HuH-7 (cell line): ENCODE measurements at places on chromosomes 2 and 18.

GRCh38 chr2:11123856-11124759 is 31.2 kb upstream of the SLC66A3 start:
- DNase-seq = peak; percentile 77

GRCh38 chr2:229870903-229871656 is 50.7 kb downstream of the TRIP12 start:
- no peak for DNase-seq

DNA sequence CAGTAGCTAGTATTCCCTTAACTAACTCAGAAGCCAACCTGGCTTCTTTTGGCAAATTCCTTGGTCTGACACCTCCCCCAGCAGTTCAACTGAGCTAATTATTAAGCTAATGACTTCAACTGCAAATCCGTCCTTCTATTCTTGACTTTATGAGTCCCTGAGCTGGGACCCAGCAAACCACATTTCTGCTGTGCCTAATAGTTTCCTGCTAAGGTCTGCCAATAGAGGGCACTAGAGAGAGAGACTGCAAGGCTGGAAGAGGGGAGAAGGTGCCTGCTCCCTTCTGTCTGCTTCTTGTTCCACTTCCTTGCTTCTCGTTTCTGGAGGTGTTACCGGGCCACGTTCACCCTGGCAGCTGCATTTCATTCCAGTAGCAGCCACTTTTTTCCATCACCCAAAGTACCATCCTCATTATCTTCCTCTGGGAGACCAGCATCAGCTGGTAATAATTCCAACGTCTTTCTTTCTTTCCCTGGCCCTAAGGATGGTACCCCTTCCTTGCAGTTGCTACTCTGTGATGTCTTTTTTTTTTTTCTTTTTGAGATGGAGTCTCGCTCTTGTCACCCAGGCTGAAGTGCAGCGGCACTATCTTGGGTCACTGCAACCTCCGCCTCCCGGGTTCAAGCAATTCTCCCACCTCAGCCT is 352.0 kb downstream of the TNS1 start:
- DNase-seq = peak; percentile 54

DNA sequence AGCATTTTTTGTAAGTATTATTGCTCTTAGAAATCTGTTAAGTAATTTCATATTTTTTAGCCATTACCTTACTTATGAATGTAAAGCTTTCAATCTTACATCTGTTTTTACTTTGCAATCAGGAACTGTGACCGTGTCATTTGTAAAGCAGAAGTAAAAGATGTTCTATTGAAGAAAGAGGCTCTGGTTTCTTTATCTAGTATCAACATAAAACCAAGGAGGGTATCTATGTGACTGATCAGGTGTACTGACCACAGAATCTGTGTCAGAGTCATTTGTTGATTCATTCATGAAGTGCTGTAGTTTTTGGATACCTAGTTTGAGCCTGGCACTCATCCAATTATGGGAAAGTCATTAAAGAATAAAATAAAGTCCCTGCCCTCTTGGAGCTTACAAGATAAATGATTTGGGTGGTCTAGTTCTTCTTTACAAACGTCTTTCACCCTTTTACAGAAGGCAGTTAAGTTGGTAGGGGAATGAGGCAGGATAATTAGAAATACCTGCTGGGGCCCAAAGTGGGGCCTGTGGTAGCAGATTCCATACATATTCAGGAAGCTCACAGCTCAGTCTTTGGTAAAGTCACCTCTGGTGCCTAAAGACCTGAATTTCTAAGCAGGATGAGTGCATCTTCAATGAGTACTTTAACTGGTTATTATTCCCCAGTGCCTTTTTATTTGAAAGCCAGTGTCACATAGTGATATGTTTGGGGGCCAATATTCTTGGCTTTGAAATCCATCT is 260.6 kb upstream of the NT5C1B start:
- DNase-seq = no peak

DNA sequence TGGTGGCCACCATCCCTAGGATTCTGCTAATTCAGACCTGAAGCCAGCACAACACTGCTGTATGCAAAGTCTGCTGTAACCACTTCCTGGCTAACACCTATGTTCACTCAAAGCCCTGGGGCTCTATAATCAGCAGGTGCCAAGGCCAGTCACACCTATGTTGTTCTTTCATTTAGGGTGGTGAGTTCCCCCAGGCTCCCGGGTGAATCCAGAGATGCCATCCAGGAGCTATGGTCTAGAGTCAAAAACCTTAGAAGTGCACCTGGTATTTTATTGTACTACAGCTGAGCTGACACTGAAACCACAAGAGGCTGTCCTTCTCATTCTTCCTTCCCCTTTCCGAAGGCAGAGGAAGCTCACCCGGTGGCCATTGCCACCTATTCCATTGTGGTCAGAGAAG is 46.2 kb upstream of the CCDC141 start:
- DNase-seq = no peak

DNA sequence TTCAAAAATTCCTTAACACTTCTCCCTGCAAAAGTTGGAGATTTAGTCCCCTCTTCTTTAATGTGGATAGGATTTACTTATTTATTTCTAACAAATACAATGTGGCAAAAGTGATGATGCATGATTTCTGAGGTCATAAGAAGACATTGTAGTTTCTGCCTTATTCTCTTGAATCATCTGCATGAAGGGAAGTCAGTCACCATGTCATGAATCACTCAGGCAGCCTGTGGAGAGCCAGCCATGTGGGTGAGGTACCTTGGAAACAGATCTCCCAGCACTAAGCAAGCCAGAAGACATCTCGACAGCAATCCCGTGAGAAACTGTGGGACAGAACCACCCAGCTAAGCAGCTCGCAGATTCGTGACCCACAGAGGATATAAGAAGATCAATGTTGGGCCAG is 2.7 kb upstream of the ZC3H8 start:
- DNase-seq = no peak

GRCh38 chr18:26956863-26957262 is 91.4 kb upstream of the AQP4 start:
- no peak for DNase-seq

- DNase-seq = no peak
These were observed 2.2 kb downstream of the ST3GAL5 start for GRCh38 chr2:85886590-85886989.

DNA sequence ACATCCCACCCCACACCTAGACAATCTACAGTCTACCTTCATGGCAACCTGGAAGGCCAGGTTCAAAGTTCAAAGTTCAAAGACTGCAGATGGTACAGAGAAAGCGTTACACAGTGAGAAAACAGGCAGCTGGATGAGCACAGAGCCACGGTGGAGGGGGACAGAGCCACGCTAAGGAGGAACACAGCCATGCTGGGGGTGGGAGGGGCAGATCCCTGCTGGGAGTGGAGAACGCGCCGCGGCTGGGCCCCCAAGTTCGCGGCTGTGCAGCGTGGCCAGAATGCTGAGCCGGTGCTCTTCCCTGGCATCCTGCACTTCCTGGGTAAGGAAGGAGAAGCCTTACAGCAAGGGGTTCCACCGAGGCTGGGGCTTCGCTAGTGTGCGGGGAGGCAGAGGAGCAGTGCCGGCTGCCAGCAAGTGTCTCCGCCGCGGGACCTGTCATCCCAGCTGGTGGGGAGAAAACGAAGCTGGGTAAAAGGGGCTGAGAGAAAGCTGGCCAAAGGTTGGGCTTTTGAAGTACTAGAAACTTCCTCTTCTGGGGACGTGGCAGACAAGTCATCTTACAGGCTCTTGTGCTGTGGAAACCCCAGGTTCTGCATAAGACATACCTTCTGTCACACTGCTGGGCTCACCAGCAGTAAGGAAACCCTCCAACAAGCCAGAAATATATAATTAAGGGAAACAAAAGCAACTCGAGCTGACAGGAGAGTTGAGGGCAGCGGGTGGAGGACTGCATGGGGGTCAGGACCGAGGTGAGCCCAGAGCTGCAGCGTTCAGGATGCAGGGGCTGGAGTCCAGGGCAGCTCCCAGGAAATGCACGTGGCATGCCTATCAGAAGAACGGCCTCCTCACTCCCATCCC is 115.5 kb downstream of the HDAC4 start:
- DNase-seq = peak; percentile 57

DNA sequence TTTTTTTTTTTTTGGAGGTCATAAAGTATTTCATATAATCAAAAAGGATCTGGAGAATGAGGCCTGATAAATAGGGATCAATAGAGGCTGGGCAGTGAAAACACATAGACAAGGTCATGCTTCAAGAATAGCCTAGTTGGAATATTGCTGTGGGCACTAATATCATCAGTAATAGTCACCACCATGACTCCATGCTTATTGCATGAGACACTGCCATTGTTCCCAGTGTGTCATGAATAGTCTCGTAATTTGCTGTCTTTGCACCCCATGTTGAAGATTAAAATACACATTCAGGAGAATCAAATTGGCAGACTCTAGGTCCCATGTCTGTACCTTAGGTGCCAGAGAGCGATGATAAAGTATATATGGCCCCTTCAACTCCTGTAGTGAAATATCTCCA is 10.3 kb downstream of the ASXL3 start:
- no peak for DNase-seq

DNA sequence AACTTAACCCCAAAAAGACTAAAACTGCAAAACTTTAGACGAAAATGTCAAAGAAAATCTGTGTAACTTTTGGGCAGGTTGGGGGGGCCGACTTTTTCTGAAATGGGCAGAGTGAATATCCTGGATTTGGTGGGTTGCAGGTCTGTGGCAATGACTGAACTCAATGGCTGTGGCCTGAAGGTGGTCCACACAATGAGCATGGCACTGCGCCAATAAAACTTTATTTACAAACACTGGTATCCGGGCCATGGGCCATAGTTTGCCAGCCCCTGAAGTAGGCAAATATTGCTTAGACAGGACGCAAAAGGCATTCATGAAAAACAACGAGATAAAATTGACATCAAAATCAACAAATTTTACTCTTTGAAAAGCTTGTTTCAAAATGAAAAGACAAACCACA is 66.2 kb downstream of the RTP5 start:
- DNase-seq = no peak

DNA sequence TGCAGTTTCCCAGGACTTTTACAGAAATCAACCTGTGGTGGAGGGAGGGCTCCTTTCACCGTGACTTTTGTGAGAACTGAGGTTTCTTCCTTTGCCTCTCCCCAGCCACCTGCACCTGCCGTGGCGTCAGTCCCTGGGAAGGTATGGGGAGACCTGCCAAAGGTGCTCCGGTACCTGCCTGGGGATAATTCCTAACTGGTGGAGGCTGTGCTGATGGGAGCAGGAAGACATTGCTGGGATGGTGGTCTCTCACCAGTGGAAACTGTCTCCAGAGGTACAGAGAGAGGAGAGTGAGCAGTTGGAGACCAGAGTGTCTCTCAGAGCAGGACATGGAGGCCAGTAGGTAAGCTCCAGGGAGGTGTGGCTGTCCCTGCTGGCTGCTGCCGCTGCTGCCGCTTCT is 52.6 kb downstream of the CIB4 start:
- DNase-seq = no peak

DNA sequence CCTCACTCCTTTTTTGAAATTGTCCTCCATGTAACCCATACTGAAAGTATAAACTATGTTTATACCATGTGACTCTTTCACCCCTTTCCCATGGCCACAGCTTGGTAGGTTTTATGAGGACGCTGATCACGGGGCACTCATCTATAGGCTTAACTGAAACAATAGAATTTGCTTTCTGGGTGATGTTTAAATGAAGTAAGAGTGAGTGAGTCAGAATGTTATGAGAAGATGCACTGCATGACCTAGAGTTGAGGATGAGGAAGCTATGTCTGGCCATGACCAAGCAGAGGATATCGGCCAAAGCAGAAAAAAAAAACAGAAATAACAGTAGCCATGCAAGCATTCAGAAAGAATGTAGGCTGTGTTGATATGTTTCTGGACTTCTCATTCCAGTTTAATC is 34.9 kb downstream of the SCN1A start:
- DNase-seq = no peak

GRCh38 chr2:220123751-220124150 is 496.3 kb downstream of the SLC4A3 start:
- no peak for DNase-seq

- no peak for DNase-seq
These were observed 123.6 kb downstream of the CSRNP3 start for GRCh38 chr2:165593081-165593480.

DNA sequence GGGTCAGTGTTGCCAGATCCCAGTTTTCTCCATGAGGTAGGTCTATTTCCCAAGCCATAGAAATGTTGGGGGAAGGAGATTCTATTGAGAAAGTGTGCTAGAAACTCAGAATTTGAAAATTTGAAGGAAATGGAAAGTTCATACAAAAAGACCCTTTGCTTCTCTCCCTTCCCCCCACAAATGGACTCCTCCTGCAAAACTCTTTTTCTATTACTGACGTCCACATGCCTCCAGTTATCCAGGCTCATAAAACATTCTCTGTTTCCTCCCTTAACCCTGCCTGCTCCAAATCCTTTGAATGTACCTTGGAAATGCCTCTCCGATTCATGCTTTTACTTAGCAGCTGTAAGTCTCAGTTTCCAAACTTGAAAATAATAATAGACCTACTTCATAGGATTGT is 237.5 kb upstream of the TNP1 start:
- no peak for DNase-seq

GRCh38 chr18:11042247-11042646 is 107.1 kb downstream of the PIEZO2 start:
- no peak for DNase-seq

- DNase-seq = no peak
These were observed 259.5 kb downstream of the MREG start for GRCh38 chr2:215753808-215754207.

- DNase-seq = no peak
These were observed 71.8 kb downstream of the APOB start for GRCh38 chr2:20972110-20972509.
